ENCODE measurements at places on chromosomes 6 and 20.

DNA sequence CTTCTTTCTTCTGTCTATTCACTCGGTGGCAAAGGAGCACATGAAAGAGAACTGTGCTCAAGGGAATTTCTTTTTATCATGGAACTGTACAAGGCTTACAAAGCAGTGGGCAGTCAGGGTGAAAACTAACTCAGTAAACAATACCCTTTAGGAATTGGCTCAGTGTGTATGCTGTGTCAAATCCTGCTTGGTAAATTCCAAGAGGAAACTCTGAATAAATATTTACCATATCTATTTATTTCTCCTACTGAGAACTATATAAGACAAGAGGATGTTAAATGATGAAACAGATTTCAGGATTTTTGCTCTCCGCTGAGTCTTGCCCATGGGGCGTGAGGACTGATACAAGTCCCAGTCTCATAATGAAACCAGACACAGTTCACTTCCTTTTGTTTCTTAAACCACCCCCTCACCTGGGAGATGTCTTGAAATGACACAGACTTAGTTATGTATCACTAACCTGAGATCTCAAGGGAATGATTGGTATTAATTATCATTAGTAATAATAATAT, 188.8 kb downstream of the BACH2 start:
- DNase-seq = no peak

- no peak for DNase-seq
These were observed 367.7 kb downstream of the KIF16B start for GRCh38 chr20:16205507-16205906.

GRCh38 chr20:54208548-54209176, 775 bp downstream of the PFDN4 start:
- DNase-seq = peak; percentile 17

DNA sequence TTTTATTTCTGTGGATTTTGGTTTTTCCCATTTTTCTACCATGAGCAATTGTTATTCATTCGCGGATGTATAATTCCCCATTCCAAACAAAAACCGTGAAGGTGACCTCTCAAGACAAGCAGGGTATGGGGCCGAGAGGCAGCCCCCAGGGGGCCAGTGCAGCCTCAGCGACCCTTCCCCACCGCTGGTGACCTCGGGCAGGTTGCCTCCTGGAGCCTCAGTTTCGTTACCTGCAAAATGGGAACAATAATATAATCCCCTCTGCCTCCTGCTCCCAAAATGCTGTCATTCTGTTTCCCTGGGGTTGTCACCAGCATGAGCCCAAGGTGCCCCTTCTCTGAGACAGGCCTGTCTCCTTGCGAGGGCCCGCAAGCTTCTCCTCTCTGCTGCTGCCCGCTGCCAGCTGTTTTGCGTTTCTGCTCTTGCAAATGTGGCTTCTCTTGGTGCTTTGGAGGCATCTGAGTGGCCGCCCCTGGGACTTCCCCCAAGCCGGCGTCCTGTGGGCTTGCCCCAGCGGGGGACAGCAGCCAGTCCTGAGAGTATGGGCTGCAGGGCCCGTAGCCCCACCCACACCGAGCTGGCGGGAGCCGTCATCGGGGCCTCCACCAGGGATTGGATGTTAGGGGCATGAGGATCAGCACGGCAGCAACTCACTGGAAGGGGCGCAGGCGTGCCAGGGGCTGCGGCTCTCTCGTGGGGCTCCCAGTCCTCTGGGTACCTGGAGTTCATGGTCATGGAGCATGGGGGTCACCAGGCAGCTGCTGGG, 161.9 kb downstream of the TAF4 start:
- DNase-seq = no peak

DNA sequence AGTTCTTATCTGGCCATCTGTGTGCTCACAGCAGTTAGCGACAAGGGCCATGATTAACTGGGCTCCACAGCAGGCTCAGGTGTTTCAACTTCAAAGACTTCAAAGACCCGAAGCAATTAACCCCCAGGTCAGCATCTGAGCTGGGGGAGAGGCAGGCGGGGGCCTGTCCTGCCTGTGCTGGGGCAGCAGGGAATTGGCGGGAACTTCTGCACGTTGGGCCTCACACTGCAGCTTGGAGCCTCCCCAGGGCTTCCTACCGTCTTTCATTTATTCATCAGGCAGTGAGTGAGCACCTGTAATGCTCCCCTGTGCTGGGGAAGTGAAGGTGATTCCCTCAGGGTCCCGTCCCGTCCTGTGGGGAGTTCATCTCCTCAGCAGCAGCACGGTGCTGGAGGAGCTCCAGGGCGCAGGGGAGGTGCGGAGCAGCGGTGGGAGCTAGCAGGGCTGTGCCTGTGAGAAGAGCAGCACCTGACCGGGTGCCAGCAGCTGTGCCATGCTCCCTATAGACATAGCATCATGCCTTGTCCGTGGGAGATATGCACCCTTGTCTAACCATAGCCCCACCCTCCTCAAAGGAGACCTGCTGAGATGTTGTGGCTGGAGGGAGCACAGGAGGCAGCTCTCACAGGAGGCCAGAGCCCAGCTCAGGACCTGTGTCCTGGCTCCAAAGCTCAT, 51.8 kb upstream of the FRMD1 start:
- no peak for DNase-seq

DNA sequence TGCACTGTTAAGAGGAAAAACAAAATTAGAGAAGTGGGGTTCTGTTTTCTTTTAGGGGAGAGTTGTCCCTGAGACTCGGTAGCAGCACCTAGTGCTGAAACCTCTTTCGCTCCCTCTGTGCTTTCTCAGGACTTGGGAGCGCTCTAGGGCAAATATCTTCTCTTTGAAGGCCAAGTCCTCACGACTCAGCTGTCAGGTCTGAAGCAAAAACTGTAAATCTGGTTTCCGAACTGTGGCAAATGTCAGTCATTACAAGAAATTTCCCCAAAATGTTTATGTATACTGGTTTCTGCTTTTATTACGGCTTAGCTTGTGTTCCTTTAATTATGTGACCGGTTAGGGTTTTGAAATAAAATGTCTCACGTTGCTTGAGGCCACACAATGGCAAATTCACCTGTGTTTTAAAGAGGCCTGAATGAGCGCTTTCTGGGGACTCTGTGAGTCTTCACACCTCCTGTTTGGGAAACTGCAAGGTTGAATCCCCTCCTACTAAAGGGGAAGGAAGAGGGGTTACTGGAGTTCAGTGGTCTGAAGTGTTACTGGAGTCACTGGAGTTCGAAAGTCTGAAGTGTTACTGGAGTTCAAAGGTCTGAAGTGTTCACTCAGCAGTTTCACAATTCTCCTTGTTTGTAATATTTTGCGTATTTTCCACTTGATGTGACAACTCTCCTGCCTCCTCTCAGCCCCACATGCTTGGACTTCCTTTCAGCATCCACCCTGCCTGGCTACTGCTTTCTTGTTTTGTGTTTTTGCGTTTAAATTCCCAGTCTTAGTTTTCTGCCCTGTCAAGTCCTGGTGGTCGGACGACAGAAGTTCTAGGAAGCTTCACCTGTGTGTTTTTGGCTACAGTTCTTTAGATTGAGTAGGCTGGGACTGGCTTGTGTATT, 1.6 kb downstream of the SMPDL3A start:
- no peak for DNase-seq

GRCh38 chr6:157019733-157020132, 242.6 kb downstream of the ARID1B start:
- DNase-seq = no peak

DNA sequence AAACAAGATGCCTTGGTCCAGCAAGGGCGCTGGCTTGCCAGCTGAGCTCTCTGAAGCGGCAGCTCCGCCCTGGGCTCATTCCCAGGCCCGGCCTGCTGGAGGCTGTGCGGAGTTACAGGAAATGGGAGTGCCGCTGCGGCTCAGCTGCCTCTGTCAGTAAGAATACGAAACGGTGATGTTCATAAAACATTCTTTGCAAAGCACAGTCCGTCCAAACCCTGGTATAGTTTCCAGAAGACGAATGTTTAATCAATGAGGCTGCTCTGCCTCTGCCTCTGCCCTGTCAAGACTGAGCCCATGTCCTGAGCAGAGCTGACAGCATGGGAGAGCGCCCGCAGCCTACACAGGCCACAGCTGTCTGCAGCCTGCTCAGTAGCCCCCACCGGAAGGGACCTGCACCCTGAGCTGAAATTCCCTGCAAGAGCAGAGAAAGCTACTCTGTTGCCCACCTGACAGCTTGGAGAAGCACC, 153.3 kb upstream of the SNX9 start:
- peak; percentile 38 for DNase-seq

DNA sequence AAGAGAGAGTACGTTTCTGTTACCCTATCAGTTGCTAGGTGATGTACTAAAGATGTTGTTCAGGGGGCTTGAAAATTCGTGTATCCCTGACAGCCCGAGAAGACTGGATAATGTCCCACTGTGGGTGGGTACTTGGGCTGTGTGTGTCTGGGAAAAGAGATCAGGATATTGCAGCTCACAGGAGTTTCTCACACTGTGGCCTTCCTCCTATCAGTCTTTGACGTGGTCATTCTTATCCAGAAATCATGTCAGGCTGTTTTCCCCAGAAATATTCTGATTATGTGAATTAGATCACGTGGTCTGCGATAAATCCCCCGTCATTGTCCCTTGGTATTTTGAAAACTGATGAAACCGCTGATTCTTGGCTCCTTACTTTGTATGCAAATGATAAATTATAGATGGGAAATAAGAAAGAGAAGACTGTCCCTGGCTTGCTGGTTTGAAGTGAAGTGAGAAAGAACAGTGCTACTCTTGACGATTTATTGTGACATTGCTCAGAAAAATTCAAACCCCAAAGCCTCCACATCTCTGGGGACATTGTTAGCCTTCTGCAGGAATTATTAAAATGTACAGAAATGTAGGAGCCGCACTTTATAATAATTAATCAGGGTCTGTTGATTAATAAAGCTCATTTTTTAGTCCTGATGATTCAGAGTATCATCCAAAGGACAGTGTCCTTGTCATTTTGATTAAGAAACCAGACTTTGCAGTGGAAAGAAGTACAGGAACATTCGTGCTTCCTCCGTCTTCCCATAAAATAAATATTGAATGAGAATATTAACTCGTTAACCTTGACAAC, 167.5 kb upstream of the TSHZ2 start:
- no peak for DNase-seq

- DNase-seq = no peak
These were observed 22.7 kb upstream of the CCND3 start for GRCh38 chr6:41964201-41964887.

DNA sequence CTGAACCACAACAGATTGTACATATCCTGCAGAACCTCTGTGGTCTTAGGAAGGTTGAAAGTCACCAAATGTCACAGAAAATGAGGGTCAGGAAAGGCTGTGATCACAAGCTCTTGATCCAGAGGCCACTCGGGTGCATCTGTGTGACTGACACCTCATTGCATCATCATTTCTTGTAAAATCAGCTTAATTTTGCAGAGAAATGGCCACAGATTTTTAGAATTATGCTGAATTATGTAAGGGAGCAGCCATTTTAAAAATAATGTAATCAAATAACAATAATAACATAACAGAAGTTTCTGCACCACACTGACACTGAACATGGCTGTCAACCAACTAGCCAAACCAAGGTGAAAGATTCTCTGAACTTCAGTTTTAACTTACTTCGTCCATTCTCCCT, 32.5 kb upstream of the PRND start:
- no peak for DNase-seq

DNA sequence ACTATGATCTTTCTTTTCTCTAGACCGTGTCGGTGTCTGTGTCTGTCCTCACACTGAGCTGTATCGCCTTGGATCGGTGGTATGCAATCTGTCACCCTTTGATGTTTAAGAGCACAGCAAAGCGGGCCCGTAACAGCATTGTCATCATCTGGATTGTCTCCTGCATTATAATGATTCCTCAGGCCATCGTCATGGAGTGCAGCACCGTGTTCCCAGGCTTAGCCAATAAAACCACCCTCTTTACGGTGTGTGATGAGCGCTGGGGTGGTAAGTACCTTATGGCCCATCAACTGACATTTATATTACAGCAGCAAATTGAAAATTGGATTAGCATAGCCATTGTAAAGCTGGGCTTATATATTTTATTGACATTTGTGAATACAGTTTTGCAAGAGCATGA, 72.2 kb upstream of the GFRAL start:
- DNase-seq = no peak

- DNase-seq = no peak
These were observed 515.0 kb downstream of the CDH26 start for GRCh38 chr20:60473211-60473610.

GRCh38 chr6:90586546-90586835, 381 bp downstream of the MAP3K7 start:
- no peak for DNase-seq

- DNase-seq = no peak
These were observed 84.8 kb downstream of the TRERF1 start for GRCh38 chr6:42366999-42367352.

DNA sequence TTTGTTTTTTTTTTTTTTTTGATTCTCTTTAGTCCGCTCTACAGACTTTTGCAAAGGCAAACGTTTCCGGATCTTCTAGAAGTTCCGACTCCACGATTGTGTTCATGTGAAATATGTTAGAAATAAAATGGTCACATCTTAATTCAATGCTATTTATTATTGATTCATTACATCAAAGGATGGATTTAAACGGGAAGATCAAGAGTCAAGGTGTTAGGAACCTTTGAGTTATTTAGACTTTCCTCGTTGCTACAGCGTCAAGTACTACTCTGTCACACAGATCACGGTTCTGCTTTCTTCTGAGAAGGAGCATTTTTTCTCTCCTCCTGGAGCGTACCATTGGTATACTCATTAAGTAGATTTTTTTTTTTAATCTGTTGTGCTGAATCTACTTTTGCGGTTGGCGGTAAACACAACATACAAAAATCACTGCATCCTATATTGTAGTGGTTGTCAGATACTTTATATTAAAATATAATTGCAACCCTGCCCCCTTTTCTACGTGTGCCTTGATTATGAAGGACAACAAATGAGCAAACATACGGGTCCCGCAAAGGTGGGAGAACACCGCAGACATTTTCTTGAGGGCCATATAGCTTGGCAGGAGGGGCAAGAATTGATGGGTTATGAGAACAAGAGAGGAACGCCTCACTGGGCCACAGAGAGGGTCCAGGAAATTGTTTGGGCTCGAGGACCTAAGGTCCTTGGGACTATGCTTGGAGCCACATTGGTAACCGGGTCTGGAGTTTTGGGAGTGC, 17.5 kb downstream of the HMGN4 start:
- no peak for DNase-seq

DNA sequence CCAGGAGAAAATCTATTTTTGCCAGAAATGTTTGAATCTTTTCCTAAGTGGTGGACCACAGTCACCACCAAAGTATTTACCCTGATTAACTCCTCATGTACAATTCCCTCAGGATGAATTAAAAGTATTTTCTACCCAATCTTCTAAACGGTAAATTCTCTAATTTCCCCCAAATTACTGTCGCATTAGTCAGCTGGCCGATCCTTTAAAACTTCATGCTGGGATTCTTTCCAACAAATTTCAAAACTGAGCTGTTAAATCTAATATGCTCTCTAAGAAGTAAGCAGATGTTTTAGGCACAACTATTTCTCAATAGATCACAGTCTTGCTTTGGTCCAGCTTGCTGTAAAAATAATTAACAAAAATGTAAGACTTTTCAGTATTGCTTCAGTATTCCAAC, 447.2 kb downstream of the FRK start:
- DNase-seq = peak; percentile 84

DNA sequence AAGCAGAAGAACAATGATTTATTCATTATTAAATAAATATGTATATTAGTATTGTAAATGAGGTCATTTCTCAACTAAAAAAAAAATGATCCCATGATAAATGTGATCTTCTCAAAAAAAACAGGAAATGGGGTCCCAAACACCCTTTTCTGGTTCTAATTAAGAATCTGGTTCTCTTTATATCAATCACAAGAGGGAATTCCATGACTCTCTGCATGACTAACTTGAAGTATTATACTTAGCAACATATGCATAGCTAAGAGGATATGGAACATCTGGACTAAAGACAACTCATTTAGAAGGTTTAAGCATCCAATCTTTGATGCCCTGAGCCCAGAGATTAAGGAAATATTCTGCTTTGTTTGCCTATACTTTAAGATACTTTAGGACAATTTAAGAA, 89.7 kb upstream of the EMILIN3 start:
- DNase-seq = peak; percentile 12
